PC-9 (cell line): ENCODE measurements at places on chromosomes 6 and 20. TPM values are rescaled to one million over a fixed set of nuclear protein-coding genes. Genes with fewer than 3 reads are reported as not detected.
A peak's percentile ranks its signal among the peaks of the same experiment; 100 is the strongest.

Gene MICA
- 11.8 and 13.5 TPM in 2 replicates for total RNA-seq

Gene TINAG
- total RNA-seq: not detected in 2 replicates

DNA sequence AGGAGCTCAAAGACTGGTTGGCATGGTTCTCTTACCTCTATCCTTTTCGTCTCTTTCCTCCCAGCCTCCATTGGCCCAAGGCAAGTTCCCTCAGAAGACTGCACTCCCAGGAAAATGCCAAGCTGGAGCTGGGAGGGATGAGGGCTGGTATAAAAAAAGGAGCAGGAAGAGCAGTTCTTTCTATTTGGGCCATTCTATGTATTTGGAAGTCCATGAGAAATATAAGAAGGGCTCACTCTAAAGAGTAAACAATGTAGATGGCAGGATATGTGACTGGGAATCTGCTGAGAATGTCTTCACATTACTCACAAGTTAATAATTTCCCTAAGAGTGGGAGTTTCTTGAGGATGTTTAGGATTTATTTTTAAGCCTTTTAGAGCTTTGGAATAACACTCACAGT lies 36.6 kb upstream of the ADTRP start:
- DNase-seq: no peak

DNA sequence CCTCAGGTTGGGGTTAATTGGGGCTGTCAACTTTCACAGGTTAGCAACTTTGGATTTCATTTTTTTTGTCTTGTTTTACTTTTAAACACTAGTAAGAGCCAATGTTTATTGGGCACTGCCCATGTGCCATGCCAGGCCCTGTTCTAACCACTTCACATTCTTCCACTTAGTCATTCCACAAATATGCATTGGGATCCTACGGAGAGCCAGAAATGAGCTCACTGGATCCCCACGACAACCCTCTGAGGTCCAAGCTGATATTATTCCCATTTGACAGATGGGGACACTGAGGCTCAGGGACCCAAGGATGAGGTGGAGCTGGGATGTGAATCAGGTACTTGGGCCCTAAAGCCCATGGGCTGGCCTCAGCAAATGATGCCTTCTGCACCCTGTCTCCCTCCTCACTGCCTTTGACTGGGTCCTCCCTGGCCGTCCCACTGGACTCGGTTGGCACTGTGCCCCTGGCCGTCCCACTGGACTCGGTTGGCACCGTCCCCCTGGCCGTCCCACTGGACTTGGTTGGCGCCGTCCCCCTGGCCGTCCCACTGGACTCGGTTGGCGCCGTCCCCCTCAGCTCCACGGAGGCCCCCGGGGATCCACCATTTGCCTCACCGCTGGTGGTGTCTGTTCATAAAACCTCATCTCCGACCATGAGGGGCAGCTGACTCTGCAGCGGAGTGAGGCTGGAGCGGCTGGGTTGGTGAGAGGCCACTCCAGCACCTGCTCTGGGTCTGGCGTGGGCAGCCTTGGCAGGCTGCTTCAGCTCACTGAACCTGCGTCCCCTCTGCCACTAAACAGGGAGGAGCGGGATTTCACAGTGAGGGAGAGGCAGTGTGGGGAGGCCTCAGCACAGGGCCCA lies 4.8 kb upstream of the PMEPA1 start:
- DNase-seq: peak; percentile 90

GRCh38 chr20:59775687-59776055 lies 157.8 kb downstream of the SYCP2 start:
- DNase-seq: no peak

DNA sequence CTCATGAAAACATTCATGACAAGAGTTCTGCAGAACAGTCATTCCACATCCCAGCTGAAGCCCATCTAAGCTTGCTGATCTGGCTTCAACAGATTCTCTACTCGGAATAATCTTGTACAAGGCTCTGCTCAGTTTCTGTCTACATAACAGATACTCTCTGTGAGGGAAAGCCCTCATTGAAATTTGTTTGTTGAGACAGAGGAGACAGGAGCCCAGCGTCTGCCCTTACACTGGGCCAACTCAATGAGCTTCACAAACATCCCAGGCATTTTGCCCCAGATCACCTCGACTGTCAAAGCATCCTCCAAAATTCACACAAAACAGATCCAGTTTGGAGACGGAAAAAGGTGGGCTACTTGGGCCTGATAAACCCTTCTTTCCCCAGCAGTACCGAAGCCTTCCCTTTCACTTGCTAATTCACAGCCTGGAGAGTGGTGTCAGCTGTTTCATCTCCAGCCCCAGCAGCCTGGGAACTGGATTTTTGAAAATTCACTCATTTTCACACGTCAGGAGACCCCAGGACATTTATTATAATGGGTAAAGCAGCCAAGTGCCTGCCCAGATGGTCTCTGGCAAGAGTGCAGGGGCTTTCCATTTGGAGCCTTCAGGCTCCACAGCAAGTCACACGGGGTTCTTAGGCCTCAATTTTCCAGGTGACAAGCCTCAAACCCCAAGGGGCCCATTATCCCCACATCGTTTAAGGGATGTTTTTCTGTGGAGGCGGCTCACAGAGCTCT lies 7.3 kb downstream of the CCDC167 start:
- DNase-seq: no peak

DNA sequence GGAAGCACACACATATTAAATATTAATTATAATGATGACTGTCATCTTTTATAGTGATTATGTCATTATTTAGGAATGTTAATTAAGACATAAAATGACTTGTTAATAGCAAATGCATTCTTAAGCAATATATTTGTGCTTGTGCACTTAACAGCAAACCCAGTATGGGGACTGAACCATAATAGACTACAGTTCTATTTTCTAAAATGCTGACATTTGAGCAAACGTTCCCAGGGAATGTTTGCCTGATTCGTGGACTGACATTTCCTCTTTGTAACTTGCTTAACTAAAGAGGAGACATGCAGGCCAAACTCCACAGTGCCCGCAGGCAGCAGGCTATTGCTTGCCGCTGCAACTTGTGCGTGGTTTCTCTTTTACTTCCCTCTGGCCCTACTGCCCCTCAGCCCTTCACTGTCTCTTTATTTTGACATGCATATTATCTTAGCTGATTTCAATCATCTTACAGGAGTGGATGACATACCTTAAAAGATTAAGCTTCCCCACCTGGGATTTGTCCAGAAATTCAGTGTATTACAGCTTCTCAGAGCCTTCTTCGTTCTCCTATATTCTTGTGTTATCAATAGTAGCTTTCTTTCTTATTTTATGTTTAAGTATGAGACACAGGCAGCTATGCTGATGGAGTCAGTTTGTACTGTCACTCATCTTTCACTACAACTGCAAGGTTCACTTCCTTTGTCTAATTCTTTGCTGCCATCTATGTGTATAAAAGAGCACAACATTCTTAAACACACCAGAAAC lies 141.5 kb downstream of the GMDS start:
- DNase-seq: peak; percentile 37

DNA sequence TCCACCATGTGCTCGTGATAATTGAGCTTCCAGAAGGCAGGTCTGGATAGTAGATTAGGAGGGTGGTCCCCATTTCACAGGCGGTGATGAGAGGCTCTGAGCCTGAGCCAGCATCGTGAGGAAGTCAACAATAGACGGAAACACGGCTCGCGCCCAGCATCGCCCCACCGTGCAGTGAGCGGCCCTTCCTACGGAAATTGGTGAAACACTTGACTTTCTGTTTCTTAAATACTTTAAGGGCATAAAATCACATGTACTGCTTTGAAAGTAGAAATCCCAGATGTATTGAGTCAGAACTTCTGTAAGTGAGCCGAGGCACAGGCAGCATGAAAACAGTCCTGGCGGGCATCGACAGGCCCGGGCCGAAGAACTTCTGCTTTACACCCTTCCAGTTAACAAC lies 4.3 kb upstream of the KIF25 start:
- DNase-seq: no peak
